ENCODE measurements at places on chromosomes 16 and 17.

GRCh38 chr17:39167476-39167875 is 1.5 kb upstream of the ARL5C start:
- DNase-seq: no peak

DNA sequence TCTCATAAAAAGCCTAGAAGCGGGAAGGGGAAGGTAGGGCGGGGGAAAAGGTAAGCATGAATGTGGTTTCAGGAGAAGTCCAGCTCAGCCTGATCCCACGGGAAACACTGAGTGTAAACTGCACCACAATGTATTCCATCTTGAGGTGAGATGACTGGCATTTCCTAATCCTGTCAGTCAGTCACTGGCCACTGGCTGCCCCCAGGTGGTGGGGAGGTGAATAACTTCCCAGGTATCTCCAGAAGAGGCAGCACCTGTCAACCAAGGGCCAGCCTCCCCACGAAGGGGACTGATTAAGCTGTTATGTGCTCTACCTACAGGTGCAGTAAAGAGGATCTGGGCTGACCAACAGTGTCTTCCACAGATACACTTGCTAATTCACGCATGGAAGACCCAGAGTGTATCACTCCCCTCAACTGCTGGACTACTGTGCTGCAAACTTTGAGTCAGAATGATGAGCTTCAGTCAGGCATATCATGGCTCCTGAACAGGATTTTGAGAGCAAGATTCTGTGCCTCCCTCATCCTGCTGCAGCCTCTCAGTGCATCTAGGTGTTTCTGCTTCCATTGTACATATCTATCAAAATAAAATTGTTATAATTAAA is 108.5 kb upstream of the CCL2 start:
- peak; percentile 79 for DNase-seq

DNA sequence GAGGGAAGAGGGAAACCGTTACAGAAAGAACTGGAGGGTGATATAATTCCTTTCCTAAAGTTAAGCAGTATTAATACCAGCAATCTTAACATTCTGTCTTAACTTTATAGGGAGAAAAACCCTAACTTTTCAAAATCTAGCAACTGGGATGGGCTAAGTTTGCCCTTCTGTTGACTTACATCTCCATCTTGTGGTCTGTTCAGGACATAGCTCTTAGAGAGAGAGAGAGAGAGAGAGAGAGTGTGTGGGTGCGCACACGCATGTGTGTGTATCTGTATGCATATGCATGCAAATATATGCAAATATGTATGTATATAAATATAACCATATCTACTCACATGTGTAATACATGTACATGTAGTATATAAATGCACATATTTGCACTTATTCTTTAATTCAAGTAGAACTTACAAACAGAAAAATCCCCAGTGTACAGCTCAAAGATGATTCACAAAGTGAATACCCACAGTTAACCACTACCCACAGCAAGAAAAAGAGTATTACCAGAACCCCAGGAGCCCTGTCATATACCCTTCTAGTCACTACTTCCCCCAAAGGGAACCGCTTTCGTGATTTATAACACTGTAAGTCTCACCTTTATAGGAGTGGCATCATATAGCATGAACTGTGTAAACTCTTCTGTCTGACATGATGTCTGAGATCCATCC is 46.5 kb downstream of the STX8 start:
- DNase-seq: no peak

DNA sequence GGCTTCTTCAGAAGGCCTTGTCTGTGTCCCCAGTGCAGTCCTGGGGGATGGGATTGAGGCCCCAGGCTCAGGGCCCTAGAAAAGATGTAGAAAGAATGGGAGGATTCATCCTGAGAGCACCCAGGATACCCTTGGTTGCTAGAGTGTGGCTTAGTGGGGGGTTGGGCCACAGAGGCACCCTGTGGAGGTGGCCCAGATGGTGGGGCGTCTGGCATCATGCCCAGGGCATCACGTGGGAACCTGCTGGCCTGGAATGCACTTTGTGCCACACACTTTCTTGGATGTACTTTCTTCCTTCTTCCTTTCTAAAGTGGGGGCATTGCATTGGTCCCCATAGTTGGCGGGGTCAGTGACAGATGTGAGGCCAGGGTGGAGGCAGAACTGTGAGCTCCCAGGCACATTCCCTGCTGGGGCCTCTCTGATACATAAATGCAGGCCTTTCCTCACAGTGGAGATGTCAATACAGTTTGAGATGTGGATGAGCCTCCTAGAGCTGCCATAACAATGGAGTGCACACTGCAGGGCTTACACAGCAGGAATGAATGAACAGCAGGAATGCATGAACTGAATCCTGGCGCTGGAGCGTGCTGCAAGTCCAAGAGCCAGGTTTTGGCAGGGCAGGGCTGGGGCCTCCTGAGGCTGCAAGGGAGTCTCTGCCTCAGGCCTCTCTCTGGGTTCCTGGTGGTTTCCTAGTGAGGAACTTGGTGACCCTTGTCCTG is 43.3 kb downstream of the MGAT5B start:
- DNase-seq: no peak

GRCh38 chr16:30902029-30902972 is 5.9 kb downstream of the CTF1 start:
- DNase-seq: peak; percentile 85

GRCh38 chr17:21004016-21004930 is 38.5 kb downstream of the USP22 start:
- DNase-seq: no peak

GRCh38 chr17:82031885-82032627 is 578 bp downstream of the RAC3 start:
- DNase-seq: peak; percentile 75
